NCI-H1092 treated with DMSO at 0.1 percent for 48 hours (cell line): ENCODE measurements at places on chromosomes 11 and 22.

DNA sequence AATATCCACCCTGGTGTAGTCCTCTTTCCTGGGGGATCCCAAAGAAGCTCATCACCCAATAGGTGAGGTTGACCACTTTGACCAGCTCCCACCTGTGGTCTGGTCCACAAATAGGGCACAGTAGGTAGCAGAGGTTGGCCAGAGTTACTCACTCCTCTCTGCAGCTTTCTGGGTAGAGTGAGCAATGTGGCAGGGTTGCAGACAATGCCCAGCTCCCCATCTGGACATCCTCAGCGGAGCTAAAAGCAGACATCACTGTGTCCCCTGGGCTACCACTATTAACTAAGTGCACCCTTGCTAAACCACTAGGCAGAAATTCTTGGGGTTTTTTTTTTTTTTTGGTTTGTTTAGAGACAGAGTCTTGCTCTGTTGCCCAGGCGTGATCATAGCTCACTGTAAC, 48.4 kb upstream of the TP53I11 start:
- DNase-seq: no peak

DNA sequence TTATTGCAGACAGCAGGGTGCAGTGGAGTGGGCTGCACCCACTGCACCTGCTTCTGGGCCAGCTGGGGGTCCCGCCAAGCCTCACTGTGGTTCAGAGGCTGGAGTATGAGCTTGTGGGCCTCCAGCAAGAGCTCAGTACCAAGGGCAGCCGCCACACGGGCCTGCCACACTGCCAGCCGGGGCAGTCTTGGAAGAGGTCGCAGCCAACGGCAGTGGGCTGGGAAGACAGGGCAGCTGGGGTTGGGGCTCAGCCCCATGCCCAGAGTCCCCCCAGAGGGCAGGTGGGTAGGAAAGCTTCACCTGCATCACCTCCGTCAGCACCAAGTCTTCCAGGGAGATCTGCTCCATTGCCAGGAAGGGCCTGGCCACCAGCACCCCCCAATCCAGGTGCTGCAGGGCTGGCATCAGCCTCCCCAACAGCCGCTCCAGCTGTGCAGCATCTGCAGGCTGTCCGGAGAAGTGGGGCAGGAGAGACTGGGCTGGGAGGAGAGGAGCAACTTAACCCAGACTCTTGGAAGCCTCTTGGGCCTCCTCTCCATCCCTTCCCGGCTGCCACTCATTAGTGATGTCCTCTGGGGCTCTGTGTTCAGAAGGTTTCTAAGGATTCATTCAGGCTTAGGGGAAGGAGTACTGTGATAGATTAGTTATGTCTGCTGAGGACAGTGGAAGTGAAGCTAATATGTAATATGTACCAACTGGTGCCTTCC, 1.1 kb upstream of the GSTT4 start:
- no peak for DNase-seq

GRCh38 chr11:34160049-34160721, 54.8 kb downstream of the NAT10 start:
- DNase-seq: peak; percentile 91

- no peak for DNase-seq
Observed at GRCh38 chr11:119044708-119045107, 12.3 kb downstream of the HYOU1 start.

- DNase-seq: no peak
Observed at GRCh38 chr22:48884786-48885185, 942.9 kb downstream of the BRD1 start.

DNA sequence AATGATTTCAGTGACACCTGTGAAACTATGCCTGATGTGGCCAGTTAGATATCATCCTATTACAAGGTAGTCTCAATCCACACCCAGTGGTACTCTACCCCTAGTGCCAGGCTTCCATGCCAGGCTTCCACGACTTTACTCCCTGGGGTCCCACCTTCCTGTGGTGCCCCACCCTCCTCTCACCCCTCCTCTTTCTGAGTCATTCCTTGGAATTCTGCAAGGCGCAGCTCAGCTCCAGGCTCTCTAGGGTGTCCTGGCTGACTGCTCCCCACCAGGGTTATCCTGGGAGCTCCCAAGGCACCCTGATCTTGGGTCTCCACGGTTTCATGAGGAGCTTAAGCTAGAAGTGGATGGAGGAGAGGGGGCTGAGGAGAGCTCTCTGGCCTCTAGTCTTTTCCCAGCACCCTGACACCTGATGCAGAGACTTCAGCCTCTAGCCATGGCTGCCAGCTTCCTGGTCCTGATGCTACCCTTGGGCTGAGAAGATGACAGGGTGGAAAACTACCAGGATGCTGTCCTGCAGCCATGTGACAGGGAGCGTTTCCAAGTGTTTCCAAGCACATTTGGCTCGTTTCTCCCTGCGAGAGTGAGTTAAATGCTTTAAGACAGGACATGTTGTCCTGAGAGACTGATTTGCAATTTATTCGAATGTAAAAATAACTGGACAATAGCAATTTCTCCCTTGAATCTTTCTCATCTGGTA, 1461.2 kb downstream of the TBC1D22A start:
- no peak for DNase-seq

GRCh38 chr11:70193411-70194292, 9.4 kb upstream of the FADD start:
- no peak for DNase-seq

GRCh38 chr11:104655066-104655465, 243.2 kb downstream of the CASP12 start:
- no peak for DNase-seq

GRCh38 chr11:119793335-119793984, 64.5 kb upstream of the NECTIN1 start:
- DNase-seq: no peak

DNA sequence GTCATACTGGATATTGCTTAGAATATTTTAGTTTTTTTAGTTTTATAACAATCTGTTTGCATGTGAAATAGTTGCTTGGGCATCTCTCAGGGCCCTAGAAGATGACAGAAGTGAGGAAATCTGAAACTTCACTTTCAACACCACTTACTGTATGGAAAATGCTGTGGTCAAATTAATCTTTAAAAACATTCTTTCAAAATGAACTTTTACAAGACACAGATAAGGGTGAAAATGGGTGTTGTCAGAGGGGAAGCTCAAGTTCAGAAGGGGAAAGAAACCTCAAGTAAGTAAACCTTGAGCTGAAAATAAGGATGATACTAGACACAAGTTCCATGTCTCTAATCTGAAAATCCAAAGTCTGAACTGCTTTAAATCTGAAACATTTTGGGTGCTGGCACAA, 1840.1 kb upstream of the RAG2 start:
- no peak for DNase-seq
